M059J (cell line): ENCODE measurements at places on chromosomes 3 and 15.

- DNase-seq: peak; percentile 62
Measured at GRCh38 chr3:140595295-140595694, 82.6 kb upstream of the TRIM42 start.

- DNase-seq: no peak
Measured at GRCh38 chr3:46358466-46358865, 4.6 kb downstream of the CCR2 start.

DNA sequence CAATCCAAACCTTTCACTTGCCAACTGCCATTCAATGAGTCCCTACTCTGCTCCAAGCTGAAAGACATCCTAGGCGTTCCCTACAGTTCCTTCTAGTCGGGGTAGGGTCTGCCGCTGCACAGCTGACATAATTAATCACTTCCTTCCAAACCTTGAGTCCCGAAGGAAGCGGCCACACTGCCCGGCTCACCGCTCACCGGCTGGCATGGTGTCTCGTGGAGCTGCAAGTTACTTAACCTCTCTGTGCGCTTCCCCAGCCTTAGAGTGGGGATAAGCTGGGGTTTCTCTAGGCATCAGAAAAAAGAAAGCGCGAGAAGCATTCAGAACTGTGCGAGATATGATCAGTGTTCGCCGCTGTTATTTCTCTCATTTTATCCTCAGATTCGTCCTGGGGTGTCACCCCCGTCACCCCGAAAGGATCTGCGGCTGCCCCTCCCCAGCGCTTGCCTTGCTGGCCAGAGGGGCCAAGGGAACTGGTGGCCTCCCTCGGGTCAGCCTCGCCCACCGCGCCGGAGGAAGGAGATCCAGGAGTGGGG, 748 bp downstream of the MRPS25 start:
- DNase-seq: peak; percentile 15

DNA sequence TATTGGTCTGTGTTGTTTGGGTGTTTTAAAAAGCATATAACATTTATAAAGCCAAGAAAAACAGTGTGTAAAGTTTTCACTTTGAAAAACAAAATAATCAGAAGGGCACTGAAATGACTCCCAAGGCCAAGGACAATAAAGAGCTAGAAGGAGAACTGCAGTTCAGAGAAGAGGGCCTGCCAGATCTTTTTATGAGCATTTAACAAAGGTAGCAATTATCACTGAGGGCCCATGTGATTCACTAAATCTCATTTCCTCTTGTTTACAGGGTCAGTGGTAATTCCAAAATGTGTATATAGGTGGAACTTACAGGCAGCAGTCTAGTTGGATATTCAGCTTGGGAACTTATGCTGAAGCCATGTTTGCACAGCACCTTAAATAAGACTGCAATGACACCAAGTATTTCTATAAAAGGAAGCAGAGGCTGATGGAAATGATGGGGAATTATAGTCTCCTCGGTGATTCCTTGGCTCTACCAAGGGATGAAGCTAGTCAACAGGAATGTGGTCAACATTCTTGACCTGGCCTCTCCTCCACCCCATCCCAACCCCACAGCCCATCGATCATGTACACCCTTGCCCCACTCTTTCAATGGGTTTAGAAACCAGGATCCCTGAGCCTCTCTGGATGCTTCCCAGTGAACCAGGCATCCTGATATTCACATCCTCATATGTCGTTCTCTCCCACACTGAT, 54.4 kb upstream of the THUMPD3 start:
- DNase-seq: peak; percentile 41

DNA sequence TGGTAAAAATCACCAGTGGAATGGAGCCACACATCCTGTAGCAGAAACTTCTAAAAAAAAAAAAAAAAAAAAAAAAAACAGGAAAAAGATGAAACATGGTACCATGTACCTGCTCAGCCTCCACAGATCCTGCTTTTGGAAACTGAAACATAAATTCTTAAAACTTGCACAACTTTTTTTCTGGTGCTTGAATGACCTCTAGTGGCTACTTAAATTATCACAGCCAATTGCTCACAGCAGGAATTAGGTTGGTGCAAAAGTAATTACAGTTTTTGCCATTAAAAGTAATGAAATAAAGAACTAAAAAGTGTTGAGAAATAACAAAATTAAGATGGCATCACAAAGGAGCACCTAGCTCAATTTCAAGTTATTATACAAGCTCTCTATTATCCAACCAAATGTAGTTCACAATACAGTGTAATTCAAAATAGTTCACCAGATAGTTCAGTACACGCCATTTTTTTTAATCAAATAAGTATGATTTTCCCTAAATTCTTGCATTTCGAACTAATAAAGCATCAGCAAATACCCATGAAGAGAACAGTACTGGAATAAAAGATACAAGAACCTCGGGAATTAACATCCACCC, 80.6 kb downstream of the ULK4 start:
- DNase-seq: peak; percentile 28

DNA sequence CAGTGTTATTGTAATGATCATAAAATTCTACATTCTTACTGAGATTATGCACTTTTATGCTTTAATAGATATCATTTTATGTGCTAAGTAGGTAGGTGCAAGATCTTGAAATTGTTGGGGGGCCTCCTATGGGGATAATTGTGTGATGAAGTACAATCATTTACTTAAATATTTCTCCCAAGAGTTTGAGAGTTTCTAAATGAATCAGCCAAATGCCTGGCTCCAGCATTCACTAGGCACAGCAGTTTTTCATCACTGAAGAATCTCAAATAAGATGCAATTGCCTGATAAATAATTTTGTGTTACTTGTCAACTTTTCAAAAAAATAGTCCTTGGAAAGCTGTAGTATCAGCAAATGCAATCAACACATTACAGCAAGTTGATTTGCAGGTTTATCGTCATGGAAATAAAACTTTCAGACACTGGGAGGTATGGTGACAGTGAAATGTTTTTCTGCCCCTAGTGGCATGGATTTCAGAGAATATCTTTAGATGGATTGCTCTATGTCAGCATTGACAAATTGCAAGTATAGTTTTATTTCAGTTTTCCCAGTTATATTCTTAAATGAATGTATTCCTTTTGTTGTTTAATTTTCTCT, 167.1 kb downstream of the NEK11 start:
- peak; percentile 28 for DNase-seq

DNA sequence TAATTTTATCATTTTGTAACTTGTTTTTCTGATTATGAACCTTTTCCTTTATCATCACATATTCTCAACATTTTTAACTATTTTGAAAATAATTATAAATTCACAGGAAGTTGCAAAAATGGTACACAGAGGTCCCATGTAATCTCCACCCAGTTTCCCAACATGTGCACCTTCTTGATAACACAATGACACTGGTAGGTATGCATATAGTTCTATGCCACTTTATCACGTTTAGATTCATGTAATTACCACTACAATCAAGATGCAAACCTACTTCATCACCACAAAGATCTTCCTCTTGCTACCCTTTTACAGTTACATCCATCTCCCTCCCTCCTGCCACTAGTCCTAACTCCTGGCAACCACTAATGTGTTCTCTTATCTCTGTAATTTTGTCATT, 413.9 kb downstream of the SHQ1 start:
- DNase-seq: no peak

DNA sequence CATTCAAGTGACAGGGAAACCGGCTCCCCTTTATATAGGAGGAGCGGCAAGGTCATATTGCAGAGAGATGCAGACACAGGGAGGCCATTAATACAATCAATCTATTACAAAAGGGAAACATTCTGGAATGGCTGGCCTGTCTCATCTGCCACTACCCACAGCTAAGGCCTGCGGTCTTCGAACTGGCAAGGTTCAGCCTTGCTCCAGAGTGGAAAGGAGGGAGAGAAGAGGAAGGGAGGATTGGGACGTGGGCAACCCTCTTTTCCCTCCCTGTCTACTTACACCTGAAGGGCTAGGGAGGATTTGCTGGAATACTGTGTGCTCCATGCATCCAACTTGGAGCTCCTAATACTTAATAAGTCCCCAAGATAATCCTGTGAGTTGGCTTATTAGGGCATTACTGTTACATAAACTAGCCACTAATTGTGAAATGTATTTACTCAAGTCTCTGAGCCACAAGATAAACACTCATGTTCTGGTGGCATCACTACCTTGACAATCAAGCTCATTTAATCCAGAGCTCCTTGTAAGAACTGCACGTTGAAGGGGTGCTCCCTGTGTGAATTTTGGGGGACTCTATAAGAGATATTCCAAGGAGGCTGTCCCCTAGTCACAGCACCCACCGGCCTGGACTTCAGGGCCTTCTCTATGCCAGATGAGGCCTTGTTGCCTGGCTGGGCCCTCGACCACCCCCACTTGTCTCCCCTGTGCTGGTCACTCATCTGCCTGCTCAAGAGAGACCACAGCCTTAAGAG, 19.7 kb upstream of the CCDC174 start:
- no peak for DNase-seq

- DNase-seq: peak; percentile 96
Measured at GRCh38 chr15:52653431-52653964, 25.7 kb downstream of the ATOSA start.

DNA sequence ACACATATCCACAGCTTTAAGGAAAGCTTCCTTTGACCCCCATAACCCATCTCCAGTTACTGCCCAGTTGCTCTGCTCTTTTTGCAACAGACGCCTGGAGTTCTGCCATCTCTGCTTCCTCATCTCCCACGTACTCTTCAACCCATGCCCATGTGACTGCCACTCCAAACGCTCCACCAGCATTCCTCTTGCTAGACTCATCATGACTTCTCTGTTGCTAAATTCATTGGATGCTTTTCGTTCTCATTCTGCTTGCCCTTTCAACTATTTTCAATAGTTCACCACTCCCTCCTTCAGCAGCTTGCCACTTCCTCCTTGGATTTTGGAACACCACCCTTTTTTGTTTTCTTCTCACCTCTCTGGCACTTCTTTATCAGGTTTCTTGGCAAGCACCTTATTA, 2.7 kb upstream of the KNSTRN start:
- DNase-seq: peak; percentile 90

GRCh38 chr15:85443593-85444087, 63.2 kb downstream of the AKAP13 start:
- peak; percentile 94 for DNase-seq

GRCh38 chr3:46438831-46439230, 25.9 kb downstream of the LTF start:
- DNase-seq: no peak

DNA sequence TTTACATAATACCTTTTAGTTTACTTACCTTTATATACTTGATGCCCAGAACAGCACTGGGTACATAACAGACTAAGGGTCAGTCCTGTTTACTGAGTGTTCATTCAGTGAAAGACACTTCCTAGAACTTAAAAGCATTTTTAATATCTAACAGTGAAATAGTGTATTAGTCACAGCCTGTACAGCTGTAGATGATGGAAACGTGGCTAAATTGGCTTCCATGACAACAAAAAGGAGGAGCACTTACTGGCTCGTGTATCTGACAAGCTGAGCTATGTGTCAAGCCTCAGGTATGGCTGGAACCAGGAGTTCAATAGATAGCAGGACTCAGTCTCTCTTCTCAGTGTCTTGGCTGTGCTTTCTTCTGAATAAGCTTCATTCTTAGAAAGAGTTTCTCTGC, 40.2 kb downstream of the CMTM8 start:
- peak; percentile 33 for DNase-seq

DNA sequence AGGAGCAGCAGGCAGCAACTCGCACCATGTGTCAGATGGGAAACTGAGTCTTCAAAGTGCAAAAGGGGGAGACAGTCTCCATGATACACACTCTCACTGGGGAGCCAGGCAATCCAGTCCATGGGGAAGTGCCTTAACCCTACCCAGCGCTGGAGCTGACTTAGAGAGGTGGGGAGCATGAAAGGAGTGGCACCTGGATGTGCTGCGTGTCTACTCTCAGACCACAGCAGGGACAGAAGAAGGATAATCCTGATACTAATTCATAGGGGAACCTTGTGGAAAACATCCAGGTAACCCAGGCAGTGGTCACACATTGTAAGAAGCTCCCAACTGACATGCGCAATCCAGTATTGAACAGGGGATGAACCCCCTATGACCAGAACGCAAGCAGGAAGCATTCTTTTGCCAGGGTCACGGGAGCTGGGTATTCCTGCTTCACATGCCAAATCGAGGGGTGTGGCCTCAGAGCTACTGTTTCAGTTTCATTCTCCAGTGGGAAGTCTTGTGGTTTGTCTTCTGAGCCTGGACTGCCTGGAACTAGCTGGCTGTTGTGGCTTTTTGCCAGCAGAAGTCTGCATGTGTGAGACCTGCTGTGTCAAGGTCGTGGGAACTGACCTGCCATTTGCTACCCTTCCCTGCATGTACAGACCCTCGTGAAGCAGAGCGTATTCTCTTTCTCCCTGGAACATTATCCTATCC, 367.6 kb upstream of the NDN start:
- DNase-seq: peak; percentile 7

DNA sequence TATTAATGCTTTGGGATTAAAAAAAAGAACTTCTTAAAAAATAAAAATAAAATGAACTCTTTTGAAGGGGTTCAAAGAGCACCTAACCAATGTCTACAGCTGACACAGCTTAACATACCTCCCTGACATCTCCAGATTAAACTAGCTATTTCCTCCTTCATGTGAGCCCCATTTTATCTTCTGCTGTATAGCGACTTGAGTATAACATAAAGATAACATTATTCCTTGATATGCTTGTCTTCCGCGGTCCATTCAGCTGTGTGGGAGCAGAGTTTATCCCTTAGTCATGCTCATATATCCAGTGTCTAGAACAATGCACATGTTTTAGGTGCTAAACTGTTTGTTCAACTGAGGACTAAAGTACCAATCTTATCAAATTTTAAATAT, 7.8 kb upstream of the CHRM5 start:
- DNase-seq: no peak

DNA sequence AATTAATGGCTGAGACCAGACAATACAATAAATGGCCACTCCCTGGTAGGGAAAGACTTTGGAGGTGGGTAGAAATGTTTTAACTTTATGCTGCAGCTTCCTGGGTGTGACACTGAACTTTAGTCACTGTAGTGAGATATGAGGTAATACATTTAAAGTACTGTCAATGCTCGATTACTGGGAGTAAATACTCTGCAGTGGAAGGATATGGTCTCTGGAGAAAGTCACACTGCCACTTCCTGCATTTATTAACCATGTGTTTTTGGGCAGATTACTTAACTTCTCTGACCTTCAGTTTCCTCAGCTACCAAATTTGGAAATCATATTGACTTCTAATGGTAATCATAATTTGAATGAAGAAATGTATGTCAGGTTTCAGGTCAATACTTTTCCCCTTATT, 317.1 kb upstream of the TGFBR2 start:
- DNase-seq: no peak

DNA sequence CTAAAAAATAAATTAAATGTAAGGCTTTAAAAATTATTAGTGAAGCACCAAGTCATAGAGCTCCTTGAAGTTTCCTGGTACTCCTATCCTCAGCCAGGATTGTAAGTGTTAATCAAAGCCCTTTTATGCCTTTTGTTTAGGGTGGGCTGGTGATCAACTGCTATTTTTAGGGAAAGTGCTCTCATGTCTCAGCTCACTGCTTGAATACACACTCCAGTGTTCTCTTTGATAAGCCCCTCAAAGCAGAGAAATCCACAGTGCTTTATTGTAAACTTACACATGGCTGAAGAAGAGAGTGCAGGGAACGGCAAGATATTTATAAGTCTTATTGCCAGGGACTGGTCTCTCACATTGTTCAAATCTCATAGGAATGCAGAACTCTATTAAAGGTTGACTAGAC, 156.4 kb upstream of the AZI2 start:
- no peak for DNase-seq

- DNase-seq: no peak
Measured at GRCh38 chr3:192171213-192171612, 556.1 kb downstream of the FGF12 start.
